Activated effector memory CD4-positive, alpha-beta T cell treated with Interleukin-2 at 50 U/mL for 16 hours (primary cell): ENCODE measurements at places on chromosomes 13 and 19.

DNA sequence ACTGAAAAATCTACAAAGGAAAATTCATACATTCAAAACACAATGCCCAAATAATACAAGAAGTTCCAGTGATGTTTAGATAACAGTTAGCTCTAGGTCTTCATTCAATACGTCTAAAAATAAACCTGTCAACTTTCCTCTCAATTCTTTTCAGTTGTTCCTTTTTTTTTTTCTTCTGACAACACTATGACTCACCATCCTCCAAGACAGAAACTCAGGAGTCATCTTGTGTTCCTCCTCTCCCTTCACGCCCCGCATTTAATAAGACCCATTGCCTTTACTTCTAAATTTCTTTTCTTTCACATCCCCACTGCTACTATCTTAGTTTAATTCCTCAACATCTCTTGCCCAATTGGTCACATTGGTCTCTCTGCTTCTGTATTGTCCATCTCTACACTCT lies 759.9 kb downstream of the GPC5 start:
- no peak for DNase-seq

- no peak for DNase-seq
Measured at GRCh38 chr13:21717817-21718216, 46.9 kb downstream of the FGF9 start.

DNA sequence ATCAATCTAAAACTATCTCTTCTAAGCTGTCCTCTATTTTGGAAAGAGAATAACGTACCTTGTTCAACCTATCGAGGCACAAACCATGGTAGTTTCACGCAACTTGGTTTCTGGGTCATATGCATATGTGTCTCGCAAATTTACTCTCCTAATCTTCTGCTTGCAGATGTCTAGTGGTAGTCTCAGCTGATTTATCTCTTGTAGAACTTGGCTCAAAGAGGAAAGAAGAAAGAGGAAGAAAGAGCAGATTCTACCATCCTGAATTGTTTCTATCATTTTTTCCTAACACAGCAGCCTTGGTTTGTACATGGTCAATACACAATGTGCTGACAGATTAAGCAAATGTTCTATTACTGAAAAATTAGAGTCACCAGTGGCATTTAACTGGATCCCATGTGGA lies 282.3 kb downstream of the SPRY2 start:
- no peak for DNase-seq

- DNase-seq, result no peak
Measured at GRCh38 chr13:50444726-50445125, 398.8 kb downstream of the DLEU7 start.

- DNase-seq, result no peak
Measured at GRCh38 chr13:38412266-38412665, 62.6 kb downstream of the UFM1 start.

GRCh38 chr13:99658261-99658991 lies 157.2 kb downstream of the TM9SF2 start:
- peak; percentile 55 for DNase-seq

DNA sequence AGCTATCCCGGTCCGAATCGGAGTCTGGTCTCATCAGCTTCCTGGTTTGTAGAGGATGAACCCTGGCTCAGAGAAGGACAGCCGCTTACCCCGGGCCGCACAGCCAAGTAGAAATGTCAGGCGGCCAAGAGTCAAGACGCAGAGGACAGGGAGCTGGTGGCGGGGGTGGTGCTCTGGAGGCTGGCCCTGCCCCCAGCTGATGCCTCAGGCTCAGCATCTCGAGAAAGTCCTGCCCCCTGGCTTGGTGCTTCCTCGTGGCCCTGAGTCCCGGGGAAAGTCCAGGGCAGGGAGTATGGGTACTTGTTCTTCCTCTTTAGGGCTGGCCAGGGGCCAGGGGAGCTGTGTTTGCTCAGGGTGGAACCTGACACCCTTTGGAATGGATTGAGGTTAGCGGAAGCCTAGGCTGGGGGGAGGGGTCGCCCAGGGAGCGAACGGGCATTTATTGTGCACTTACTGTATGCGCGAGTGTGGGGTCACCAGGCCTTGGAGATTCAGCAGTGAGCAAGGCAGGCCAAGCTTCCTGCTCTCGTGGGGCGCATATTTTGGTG lies 2.2 kb downstream of the TJP3 start:
- DNase-seq, result no peak

- DNase-seq, result no peak
Measured at GRCh38 chr13:60062502-60062901, 101.2 kb downstream of the DIAPH3 start.
